ENCODE measurements at places on chromosomes 2 and 18. TPM values are rescaled to one million over a fixed set of nuclear protein-coding genes. Genes with fewer than 3 reads are reported as not detected.

DNA sequence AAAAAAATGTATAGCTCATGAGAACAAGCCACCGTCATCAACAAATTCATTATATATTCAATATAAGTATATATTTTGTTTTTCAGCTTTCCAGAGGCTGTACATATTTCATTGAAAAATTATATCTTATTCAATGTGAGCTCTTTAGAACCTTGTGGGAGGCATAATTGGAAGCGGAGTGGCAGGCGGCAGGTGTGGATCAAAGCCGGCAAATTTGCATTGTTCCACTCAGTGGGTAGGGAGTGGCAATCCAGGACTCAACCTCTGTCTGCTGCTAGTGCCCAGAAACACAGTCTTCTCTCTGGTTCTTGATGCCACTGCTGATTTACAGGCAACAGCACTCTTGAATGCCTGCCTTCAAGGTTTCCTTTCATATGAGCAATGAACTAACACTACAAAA lies 46.9 kb downstream of the GCA start:
- no peak for DNase-seq

- peak; percentile 94 for DNase-seq
These were observed 11.8 kb upstream of the ATOH8 start for GRCh38 chr2:85741833-85742455.

- DNase-seq = no peak
These were observed 141.1 kb downstream of the IRS1 start for GRCh38 chr2:226658555-226658954.

- DNase-seq = no peak
These were observed 344.4 kb downstream of the RND3 start for GRCh38 chr2:150143087-150143536.

GRCh38 chr2:43345391-43345813 lies 119.0 kb upstream of the ZFP36L2 start:
- DNase-seq = peak; percentile 53

- DNase-seq = peak; percentile 15
These were observed 1178.5 kb upstream of the ACVR2A start for GRCh38 chr2:146666340-146666739.

DNA sequence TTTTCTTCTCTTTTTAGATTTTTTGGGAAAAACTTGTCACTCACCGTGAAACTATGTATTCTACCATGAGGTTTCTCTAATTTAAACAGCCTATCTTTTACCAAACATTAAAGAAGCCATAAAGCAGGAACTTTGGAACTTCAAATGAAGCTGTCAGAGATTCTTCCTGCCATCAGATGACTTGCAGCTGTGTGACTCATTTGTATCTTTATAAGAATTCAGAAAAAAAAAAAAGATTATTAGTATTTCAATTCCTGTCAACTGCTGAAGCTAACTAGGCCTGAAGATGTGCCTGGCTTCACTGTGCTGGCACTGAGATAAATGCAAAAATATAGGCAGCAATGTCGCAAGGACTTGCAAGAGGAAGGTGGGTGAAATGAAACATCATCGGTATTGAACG lies 1399.1 kb upstream of the PIK3C3 start:
- no peak for DNase-seq

DNA sequence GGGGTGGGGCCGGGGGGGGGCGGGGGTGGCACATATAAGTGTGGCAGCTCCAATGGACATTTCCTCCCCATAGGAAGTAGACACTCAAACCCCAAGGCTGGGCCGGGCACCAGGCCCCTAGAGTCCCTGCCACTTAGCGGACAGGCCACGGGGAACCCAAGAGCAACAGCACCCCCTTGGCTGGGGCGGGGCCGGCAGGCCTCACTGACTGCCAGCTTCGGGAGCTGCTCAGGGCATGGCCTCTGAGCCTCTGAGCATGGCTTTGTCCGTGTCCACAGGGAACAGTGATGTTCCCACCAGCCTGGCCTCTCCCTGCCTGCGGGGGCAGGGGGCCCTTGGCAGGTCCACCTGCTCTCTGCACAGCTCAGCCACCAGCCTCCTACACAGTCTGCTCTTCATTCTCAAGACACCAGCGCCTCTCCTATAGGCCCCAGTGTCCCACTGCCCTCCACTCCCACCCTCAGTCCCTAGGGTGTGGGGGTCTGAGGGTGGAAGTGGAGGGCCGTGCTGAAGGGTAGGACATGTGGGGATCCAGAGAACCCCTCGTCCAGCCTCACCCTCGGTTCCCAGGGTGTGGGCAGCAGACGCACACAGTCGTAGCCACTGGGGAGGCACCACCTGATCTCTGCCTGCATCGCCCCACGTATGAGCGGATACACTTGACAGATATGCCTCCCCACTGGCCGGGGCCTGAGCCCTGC lies 106.7 kb downstream of the FAM210A start:
- DNase-seq = no peak

DNA sequence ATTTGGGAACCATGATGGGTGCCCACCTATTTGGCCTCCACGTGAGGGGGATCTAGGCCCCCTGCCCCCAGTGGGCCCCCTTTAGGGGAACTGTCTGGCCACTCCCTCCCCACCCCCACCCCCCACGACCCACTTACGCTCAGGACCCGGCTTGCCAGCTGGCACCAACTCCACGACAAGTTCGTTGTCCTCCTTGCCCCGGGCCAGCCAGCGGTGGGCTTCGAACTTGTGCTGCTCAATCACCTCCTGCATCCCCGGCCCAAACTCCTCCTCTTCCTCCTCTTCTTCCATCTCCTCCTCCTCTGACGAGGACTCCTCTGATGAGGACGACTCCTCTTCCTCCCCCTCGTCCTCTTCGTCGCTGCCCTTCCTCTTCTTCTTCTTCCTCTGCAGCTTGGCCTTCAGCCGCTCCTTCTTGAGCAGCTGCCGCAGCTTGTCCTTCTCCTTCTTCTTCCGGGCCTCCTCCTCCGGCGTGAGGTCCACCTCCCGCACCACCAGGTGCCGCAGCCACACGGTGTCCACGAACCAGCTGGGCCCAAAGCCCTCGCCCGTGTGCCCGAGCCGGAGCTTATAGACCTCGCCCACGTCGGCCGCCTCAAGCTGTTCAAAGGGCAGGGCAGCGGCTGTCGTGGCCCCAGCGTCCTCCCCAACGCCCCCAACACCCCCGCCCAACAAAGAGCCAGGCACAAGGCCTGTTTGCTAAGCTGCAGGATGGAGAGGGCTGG lies 96.9 kb downstream of the LOXHD1 start:
- DNase-seq = no peak

- no peak for DNase-seq
These were observed 1.5 kb upstream of the SULT1C2 start for GRCh38 chr2:108287169-108287568.

DNA sequence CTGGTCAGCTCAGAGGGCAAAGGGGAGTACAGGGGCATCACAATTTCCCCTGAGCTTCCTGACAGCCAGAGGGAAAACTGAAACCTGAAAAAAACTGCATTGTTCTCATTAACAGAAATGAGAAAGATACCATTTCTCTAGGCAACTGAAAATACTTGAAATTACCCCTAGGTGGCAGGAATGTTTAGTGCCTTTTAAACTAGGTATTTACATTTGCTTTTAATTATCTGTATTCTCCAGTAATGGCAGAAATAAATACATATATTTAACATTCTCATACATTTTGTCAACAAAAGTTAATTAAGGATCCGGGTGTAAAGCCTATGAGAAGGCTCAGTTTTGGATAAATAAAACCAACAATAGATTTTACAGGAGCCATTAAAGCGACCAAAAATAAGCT lies 34.5 kb downstream of the RPL31 start:
- peak; percentile 21 for DNase-seq

- DNase-seq = no peak
These were observed 97.9 kb downstream of the ATL2 start for GRCh38 chr2:38279201-38279600.

GRCh38 chr18:46866523-46866922 lies 50.8 kb downstream of the PIAS2 start:
- no peak for DNase-seq

DNA sequence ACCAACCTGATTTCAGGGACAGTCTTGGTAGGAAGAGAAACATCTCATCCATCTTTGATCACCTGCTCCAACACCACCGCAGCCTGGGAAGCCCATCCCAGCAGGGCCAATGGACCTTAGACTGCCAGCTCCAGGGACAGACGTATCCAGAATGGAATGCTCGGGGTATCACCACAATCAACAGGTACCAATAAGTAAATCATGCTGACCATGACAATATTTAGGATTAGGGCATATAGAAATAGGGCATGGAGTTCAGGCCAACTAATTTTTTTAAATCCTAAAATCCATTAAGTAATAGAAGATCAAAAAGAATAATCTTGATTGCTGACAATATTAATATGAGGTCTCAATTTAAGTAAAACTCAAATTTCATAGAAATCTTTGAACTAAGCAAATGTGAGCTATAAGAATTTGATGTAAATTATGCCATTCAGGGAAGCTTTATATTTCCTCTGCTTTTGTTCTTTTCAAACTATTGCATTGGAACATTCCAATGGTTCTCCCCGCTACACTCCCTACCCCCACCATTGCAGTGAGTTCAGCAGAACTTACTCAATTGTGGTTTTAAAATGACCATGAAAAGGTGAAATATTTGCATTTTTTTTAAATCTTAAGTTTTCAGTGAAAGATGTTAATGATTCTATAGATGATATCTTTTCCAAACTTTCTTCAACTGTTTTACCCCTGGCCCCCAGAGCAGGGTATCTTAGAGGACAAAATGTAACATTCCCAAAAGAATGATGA lies 138.6 kb downstream of the DNER start:
- no peak for DNase-seq

- DNase-seq = peak; percentile 19
These were observed 35.8 kb downstream of the CIB4 start for GRCh38 chr2:26605195-26605998.

GRCh38 chr18:54181856-54182602 lies 42.4 kb downstream of the MBD2 start:
- DNase-seq = no peak

- no peak for DNase-seq
These were observed 81.1 kb upstream of the TTC39C start for GRCh38 chr18:23933407-23933806.

- DNase-seq = no peak
These were observed 1485.7 kb upstream of the PIK3C3 start for GRCh38 chr18:40469316-40469715.

DNA sequence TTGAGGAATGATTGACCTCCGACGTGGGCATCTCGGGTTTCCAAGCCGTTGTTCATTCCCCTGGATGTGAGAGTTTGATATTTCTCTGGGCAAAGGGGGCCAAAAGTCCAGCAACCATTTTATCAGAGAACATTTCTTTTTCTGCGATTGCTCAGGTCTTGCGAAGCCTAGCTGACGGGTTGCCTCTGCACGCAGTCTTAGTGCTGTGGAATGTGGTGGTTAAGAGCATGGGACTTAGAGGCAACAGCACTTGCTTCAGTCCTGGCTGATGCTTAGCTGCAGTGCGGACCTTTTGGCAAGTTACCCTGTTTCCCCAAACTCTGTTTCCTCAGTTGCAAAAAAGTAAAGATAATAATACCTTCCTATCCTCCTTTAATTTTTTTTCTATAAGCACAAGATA lies 45.0 kb downstream of the FAP start:
- DNase-seq = no peak

- no peak for DNase-seq
These were observed 110.4 kb upstream of the VRK2 start for GRCh38 chr2:57936216-57936615.

DNA sequence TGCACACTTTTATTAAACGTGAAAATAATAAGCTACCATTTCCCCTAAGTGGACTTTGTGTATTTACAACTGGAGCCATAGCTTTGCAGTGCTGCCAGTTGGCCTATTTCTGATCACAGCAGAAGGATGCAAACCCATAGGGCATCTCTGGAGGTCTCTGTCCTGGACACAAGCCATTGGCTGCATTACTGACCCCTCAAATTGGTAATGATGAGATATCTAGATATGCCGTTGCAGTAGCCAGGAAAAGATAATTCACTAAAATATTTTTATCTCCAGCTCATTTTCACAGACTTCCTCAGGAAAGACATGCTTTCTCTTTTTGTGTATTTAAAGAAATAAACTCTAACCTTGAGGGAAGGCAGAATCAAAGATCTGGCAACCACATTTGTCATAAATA lies 182.5 kb downstream of the TDRD15 start:
- no peak for DNase-seq

DNA sequence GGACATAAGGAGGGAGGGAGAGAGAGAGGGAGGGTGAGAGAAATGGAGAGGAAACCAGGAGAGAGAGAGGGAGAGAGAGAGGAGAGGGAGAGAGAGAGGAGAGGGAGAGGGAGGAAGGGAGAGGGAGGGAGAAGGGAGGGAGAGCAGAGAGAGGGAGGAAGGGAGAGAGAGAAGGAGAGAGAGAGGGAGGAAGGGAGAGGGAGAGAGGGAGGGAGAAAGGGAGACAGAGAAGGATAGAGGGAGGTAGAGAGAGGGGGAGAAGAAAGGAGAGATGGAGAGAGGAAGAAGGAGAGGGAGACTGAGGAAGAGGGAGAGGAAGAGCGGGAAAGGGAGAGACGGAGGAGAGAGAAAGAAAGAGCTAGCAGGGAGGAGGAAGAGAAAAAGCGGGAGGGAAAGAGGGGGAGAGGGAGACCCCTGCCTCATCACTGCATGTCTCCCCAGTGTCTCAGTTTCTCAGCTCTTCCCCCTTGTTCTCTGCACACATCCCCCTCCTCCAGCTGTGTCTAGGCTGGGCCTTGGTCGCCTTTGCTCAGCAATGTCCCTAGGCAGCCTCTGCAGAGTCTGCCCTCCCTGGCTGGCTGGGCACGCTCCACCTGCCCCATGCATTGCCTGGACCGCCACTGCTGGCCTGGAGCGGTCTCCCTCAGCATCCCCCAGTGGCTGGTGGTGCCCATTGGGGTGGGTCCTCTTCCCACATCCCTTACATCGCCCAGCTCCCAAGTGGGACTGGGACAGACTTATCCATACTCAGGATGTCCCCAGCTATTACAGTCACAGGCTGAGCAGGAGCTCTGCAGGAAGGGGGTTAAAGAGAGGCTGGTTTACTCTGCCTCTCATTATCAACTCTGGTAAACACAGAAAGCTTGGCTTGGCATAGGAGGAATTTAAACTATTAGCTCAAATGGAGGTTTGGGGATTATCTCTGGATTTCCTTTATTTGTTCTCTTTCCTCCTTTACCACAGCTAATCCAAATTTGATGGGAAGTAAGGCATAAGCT lies 85.7 kb upstream of the APCDD1 start:
- DNase-seq = no peak

GRCh38 chr18:23629444-23629946 lies 33.2 kb downstream of the ANKRD29 start:
- DNase-seq = peak; percentile 31

- peak; percentile 36 for DNase-seq
These were observed 109.6 kb upstream of the FSIP2 start for GRCh38 chr2:185628985-185629384.

GRCh38 chr2:128315122-128315828 lies 3.4 kb downstream of the HS6ST1 start:
- peak; percentile 3 for DNase-seq

GRCh38 chr2:209307161-209308001 lies 116.5 kb upstream of the MAP2 start:
- DNase-seq = no peak

GRCh38 chr2:17965196-17965595 lies 86.7 kb downstream of the KCNS3 start:
- DNase-seq = no peak

GRCh38 chr18:63158676-63159291 lies 160.8 kb downstream of the BCL2 start:
- DNase-seq = no peak

Gene XDH
- 0.33 TPM for total RNA-seq

Gene GALNT14
- total RNA-seq = 12.9 TPM

Gene ZAP70
- not detected for total RNA-seq

Gene OBSL1
- total RNA-seq = 51.9 TPM

Gene ERBB4
- total RNA-seq = 0.04 TPM

Gene ATG9A
- total RNA-seq = 73.6 TPM

Gene ARL4C
- total RNA-seq = 7.0 TPM

Gene GCG
- not detected for total RNA-seq

Gene FTCDNL1
- total RNA-seq = 2.3 TPM

Gene EXOC6B
- 10.9 TPM for total RNA-seq

Gene MFSD2B
- total RNA-seq = 0.72 TPM

Gene NAT8
- total RNA-seq = not detected

Data from H4 (cell line).